Renal cortex interstitium (tissue), 15 donors: ENCODE measurements at places on chromosomes 13 and 19. TPM values are rescaled to one million over a fixed set of nuclear protein-coding genes. Genes with fewer than 3 reads are reported as not detected.

Gene URAD
- not detected for polyA plus RNA-seq

Gene PRTN3
- 0.81 TPM for polyA plus RNA-seq

Gene ERICH4
- polyA plus RNA-seq = 7.2 TPM

Gene CEACAM20
- not detected for polyA plus RNA-seq

Gene CYP4F2
- 0.53 TPM for polyA plus RNA-seq
